ENCODE measurements at places on chromosomes 2 and 18. TPM values are rescaled to one million over a fixed set of nuclear protein-coding genes. Genes with fewer than 3 reads are reported as not detected.

ZNF385B gene
- polyA plus RNA-seq: 8.6 TPM

GRCh38 chr2:239129147-239129920 lies 271.5 kb downstream of the HDAC4 start:
- no peak for DNase-seq

DNA sequence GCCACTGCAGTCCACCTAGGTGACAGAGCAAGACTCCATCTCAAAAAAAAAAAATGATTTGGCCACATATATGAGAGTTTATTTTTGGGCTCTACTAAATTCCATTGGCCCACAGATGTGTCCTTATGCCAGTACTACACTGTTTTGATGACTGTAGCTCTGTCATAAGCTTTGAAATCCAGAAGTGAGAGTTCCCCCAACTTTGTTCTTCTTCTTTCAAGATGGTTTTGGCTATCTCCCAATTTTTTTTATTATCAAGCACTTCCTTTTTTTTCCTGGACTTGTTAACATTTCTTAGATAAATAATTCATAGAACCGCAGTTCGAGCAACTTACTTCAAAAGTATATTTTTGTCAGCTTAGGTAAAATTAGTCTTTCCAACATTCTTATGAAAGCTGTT lies 96.9 kb downstream of the TSHZ1 start:
- no peak for DNase-seq

DNA sequence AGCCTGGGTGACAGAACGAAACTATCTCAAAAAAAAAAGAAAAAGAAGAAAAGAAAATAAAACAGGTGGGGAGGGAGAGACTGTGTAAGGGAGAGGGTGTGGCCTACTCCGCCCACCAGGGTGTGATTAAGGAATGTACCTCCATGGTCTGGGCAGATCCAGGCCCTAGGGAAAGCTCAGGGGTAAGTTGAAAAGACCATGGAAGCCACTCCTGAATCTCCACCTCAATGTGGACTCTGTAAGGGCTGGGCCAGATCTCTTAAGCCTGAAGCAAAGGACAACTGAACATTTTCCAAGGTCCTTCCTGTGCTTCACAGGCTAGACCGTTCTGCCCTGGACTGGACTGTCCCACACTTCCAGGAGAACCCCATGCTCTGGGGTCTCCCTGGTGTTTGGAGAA lies 9.7 kb upstream of the ATG16L1 start:
- no peak for DNase-seq

Measured in spinal cord (tissue), 10 donors.